NCI-H524 (cell line): ENCODE measurements at places on chromosomes 5 and 9.
A peak's percentile ranks its signal among the peaks of the same experiment; 100 is the strongest.

DNA sequence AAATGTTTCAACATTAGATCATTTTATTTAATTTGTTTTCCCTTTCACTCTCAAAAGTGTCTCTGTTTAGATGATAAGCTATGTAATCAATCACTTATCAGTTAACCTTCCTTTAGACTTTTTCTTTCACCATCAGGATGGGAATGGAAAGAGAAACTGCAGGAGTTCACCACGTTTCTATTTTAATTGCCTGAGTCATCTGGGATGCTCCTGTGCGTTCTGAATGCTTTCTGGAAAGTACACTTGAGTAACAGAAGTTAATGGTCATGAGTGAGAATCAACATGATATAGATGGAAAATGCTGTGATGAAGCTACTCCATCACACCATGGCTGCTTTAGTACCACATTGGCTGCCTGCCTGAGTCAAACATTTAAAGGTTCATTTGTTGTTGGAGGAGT lies 783.3 kb upstream of the CDH9 start:
- DNase-seq, result no peak

DNA sequence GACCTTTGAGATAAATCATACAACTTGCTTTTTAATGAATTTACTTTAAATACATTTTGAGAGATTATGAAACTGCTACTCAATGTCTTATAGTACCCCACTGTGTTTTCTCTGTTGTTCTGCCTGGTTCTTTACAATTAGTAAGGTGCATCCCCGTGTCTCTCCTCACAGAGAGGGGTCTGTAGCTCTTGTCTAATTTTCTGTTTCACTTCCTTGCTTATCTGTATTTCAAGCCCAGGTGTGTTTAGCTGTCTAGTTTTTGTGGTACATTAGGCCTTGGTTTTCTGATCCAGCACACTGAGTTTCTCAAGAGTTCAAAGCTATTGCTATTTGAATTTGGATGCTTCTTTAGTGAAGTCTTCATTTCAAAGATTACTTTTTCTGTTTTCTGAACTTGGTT lies 105.1 kb downstream of the MAST4 start:
- DNase-seq, result no peak

- no peak for DNase-seq
Measured at GRCh38 chr5:121033334-121033733, 569.2 kb downstream of the PRR16 start.

DNA sequence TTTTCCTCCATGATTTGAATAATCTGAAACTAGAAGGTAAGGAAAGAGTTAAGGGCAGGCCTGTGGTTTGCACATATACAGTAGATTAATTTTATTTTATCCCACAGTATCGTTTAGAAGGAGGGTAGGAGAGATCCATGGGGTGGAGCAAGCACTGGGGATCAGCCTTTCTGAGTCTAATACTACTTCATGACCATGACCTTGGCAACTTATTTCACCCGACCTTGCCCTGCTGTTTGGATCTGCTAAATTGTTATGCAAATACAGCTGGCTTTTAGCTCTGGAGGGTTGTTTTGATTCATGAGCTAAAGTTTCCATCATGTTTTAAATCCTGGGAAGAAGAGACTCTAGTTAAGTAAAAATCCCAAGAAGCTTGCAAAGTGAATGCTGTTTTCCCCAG lies 864 bp upstream of the GRIN3A start:
- no peak for DNase-seq

GRCh38 chr5:176628406-176629228 lies 1.7 kb downstream of the SNCB start:
- DNase-seq, result no peak

DNA sequence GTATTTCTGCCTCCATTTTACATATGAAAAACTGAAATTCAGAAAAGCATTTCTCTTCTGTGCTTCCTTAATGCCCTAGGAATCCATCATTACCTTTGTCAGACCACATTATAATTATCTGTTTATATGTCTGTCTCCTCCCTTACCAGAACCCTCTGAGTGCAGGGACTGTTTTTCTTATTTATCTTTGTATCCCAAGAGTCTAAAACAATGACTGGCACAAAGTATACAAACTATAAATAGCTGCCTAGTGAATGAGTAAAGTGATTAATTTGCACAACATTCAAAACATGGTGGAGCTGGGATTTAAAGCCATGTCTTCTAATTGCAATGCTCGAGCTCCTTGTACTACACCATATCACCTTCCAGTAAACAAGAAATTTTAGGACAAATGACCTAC lies 49.3 kb upstream of the HK3 start:
- DNase-seq, result no peak

GRCh38 chr5:50738864-50739263 lies 72.4 kb downstream of the PARP8 start:
- DNase-seq, result no peak

GRCh38 chr5:141042555-141042954 lies 8.6 kb upstream of the PCDHB1 start:
- DNase-seq, result peak; percentile 84

DNA sequence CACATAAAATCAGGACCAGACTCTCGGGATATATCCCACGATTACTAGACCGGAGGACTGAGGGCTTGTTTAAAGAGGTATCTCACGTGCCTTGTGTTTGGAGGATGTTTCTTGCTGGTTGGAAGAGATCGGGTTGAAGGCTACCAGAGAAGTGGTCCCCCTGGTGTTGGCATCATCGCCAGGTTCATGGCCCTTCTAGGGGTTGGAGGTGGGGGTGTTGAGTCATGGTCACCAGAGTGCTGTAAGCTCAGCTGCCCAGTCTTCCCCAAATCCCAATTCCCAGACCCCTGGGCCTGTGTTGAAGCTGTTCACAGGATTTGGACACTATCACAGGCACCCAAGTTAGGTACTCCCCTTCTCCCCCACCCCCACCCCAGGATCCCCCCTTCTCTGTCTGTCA lies 29.1 kb upstream of the PRDM12 start:
- DNase-seq, result no peak

DNA sequence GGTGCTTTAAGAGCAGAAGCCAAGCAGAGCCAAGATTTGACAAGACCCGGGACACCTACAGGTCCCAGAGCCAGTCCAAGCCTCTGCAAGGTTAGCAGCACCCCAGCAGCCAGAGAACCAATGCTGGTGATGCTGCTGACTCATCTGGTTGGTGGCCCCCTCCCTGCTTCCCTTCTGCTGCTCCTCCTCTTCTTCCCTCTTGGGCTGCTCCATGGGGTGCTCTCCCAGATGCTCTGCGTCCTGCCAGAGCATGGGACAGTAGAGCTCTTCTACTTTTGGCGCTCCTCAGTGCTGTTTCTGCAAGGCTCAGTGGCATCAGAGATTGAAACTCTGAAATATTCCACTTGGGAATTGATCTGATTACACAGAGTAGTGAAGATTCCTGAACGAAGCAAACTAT lies 76.1 kb upstream of the SAP30L start:
- DNase-seq, result no peak

DNA sequence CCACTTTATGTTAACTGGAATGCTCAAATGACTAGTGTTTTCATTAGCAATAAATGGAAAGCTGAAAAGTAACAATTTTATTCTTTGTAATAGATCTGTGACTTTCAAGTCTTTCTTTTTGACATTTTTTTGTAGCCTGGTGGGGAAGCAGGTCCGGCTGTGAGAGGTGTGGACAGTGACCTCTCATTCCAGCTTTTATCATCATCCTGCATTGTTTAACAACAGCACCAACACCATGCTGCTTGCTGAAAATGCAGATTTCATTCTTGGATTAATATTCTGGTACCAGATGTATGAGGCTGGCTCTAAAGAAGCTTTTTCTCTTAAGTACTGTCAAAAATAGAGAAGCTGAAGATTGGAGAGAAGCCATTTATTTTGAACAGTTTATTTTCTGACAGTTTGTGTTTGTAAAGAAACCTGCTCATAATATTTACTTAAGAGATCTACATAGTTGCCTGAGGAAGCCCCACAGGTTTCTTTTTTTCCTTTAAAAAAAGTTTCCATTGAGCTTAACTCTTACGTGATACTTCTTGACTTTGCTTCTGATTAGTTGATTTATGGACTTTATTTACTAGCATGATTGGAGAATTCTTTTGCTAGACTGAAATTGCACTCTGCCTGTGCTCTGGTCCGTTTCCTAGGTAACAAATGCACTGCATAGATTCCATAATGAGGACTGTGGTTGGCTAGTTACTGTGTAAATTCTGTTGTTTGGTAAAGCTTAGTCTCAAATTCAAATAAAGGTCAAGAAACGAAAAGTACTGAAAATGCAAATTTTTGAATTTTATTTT lies 3.4 kb downstream of the KIAA1958 start:
- peak; percentile 23 for DNase-seq

DNA sequence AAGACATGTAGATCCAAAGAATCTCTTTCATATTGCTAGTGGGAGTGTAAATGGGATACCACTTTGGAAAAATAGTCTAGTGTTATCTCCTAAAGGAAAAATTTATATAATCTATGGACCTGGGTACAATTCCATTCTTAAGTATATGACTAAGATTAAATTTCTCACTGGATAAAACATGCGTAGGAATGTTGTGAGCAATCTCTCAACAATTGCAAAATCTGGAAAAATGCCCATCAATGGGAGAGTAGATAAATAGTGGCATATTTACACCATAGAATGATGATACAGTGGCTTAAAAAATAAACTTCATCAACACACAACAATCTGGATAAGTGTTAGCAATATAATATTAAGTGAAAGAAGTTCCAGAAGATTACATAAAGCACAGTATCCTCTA lies 469.5 kb downstream of the MAN2A1 start:
- no peak for DNase-seq

- no peak for DNase-seq
Measured at GRCh38 chr5:128626536-128627090, 88.6 kb upstream of the FBN2 start.

DNA sequence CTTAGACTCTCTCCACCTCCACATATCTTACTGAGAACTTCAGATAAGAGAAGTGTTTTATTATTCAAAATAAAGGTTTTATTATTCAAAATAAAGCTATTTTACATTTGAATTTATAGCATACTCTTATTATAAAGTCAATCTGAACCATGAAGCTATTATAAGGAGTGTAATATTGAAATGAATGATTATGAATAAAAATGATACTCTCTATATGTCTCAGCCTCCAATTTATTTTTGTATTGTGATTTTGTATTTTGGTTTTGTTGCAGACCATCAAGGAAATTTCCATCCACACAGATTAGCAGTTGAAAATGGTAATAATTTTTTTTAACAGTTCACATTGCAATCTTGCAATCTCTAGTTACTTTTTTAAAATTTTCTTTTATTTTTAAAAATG lies 10.2 kb downstream of the FOCAD start:
- DNase-seq, result no peak

GRCh38 chr9:98094316-98094715 lies 24.7 kb downstream of the TRIM14 start:
- DNase-seq, result no peak

- DNase-seq, result no peak
Measured at GRCh38 chr5:97628031-97628430, 445.0 kb upstream of the RIOK2 start.

DNA sequence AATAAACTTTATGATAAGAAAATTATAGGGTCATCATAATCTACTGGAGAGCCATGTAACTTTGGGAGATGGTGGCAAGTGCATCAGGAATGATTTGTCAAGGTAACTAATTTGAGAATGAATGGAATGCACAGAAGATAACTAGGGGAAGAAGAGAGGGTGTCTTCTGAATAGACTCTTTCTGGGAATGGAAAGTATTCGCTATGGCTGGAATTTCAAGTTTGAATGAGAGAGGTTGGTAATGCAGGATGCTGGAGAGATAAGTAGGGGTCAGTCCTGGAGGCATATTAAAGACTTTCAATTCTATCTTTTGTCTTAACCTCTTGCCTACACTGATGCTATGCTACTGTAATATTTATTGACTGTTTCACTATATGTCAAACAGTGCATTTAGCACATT lies 714.2 kb downstream of the CETN3 start:
- DNase-seq, result no peak

DNA sequence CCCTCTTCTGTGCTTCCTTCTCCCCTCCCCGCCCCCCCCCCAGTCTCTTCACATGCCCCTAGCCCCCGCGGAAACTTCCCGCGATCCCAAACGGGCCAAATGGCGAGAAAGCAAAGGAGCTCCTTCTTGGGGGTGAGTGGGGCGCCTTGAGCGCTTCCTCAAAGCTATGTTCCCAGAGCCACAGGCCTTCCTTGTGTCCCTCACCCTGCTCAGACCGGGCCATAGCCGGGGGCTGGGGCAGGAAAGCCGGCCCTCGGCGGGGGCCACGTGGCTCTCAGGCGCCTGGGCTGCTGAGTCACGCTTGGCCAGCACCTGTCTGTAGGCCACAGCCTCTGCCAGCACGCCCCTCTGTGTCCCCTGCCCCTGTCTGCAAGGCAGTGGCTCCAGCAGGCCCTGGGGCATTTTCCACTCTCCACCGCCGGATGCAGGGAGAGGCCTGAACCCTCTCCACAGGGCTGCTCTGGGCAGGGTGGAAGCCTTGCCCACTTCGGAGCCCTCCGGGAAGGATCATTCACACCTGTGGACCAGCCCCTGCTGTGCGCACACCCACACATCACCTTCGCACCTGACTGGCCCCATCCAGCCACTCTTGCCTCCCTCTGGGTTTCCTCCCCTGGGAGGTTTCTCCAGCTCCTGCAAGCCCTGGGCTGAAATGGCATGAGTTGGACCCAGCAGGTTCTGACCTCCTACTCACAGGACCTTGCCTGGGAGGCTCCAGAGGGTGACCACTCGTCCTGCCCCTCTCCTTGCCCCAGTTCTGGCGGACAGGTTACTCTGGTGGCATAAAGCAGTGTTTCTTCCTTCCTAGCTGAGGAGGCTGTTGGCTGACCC lies 1.2 kb upstream of the SQSTM1 start:
- DNase-seq, result no peak

DNA sequence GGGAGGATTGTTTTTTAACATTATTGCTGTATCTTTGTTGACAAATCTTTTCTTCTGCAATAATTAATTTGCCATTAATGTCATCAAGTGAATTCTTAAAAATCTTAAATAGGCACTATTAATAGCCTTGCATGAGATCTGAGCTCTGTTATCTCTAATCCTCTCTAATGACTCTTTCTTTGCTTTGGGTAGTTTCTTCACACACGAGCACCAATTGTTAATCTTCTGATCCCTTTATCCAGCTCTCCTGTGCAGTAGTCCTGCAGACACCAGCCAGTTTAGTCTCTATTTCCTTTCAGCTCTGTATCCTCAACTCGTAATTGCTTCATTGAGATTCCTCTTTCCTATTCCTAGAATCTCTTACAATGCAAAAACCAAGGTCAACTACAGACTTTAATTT lies 8.1 kb downstream of the SPINK14 start:
- DNase-seq, result no peak

- no peak for DNase-seq
Measured at GRCh38 chr5:93894601-93895354, 153.4 kb upstream of the POU5F2 start.

GRCh38 chr5:160382346-160382745 lies 11.9 kb upstream of the C1QTNF2 start:
- DNase-seq, result peak; percentile 79

GRCh38 chr9:30796764-30797163 lies 1587.7 kb upstream of the ACO1 start:
- no peak for DNase-seq

DNA sequence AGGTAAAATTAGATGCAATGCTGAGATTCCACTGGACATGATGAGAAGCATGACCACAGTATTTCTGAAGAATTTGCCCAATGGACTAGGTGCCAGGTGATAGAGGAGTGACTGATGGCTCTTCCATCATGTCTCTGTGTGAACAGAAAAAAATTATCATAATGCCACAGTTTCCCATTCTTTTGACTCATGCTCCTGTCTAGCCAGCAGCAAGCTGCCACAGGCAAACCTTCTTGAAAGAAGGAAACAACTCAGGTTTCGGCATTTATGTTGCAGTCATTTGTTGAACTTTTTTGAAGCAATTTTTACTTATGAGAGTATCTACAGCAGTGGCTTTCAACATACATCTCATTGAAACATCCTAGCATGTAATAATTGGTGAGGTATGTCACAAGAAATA lies 284.8 kb upstream of the CD180 start:
- DNase-seq, result no peak

- DNase-seq, result no peak
Measured at GRCh38 chr5:66015196-66015960, 89.0 kb downstream of the ERBIN start.
